ENCODE measurements at places on chromosomes 1 and 21.

GRCh38 chr1:9192578-9193232, 41.9 kb upstream of the H6PD start:
- DNase-seq, result no peak

GRCh38 chr1:48671578-48671977, 105.1 kb downstream of the BEND5 start:
- no peak for DNase-seq

- DNase-seq, result no peak
Observed at GRCh38 chr1:54487571-54488050, 60.4 kb upstream of the ACOT11 start.

- DNase-seq, result no peak
Observed at GRCh38 chr1:13892198-13892597, 192.2 kb downstream of the PRDM2 start.

- DNase-seq, result no peak
Observed at GRCh38 chr1:15966081-15966955, 9.6 kb downstream of the ZBTB17 start.

- DNase-seq, result no peak
Observed at GRCh38 chr1:156750191-156750672, 1.2 kb downstream of the HDGF start.

GRCh38 chr1:54328066-54328636, 78.0 kb downstream of the SSBP3 start:
- no peak for DNase-seq

GRCh38 chr1:217091561-217091960, 368.3 kb upstream of the ESRRG start:
- no peak for DNase-seq

GRCh38 chr1:62110198-62110817, 84.3 kb upstream of the L1TD1 start:
- no peak for DNase-seq

- DNase-seq, result no peak
Observed at GRCh38 chr1:217079584-217079983, 356.4 kb upstream of the ESRRG start.

DNA sequence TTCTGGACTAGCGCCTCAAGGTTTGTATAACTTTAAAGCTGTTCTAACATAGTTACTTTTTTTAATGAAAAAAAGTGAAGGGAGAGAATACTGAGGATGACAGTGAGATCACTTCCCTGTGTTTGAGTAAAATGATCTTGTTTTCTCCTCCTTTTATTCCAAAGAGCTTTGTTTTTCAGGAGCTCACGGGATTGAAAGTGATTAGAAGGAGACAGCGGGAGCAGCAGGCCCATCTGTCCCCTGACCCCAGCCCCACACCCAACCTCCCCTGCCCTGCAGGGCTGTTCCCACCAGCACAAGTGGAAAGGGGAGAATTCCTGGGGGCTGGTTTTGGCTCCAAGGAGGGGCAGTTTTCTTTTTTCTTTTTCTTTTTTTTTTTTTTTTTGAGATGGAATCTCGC, 2.1 kb upstream of the DNMT3L start:
- DNase-seq, result no peak

- DNase-seq, result no peak
Observed at GRCh38 chr21:44626673-44627143, at the start of gene KRTAP10-9. Gene KRTAP10-9, plus strand, starts transcription at chr21:44627093. Its CDS starts 79 bp downstream, at chr21:44627172.

GRCh38 chr1:44302541-44302940, 52.5 kb downstream of the ERI3 start:
- no peak for DNase-seq

- no peak for DNase-seq
Observed at GRCh38 chr1:173420330-173420806, 56.8 kb upstream of the PRDX6 start.
